ENCODE measurements at places on chromosomes 12 and 14.
A peak's percentile ranks its signal among the peaks of the same experiment; 100 is the strongest.

DNA sequence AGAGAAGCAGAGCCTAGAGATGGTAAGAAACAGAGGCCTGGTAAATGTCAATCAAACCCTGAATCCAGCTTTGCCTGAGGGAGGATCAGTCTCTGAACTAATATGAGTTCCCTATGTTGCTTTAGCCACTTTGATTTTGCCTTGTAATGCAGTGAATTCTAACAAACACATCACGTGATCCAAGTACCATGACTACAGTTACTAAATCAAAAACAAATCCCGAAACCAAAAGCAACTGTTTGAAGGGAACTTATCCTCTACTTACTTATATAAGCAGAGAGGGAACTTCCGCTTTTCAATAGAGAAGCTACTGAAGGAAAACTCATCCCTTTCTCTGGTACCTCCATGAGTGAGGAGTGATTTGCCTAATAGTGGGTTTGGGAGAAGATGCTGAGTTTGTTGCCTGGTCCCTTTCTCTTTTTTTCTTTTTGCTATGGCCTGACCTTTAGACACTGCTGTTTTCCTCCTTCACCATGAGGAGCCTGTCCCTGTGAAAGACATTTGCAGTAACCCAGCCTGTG is 7.7 kb upstream of the PPTC7 start:
- DNase-seq, result peak; percentile 7

GRCh38 chr14:54728700-54729527 is 162.0 kb downstream of the SAMD4A start:
- DNase-seq, result no peak

DNA sequence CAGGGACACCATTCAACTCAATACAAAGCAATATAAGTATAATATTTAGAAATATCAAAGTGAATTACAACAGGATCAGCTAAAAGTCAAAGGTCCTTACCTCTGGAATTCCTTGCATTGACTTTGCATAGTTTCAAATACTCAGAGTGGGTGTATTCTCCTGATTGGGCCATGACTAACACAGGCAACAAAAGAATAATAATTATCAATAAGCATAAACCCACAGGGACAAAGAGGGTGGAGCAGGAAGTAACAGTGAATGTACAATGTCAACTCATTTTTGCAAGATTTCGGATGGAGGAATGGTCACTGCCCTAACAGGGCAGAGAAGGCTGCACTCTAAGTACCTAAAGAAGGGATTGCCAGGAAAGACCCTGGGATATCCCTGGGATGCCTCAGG is 207.5 kb downstream of the PAX9 start:
- DNase-seq, result no peak

DNA sequence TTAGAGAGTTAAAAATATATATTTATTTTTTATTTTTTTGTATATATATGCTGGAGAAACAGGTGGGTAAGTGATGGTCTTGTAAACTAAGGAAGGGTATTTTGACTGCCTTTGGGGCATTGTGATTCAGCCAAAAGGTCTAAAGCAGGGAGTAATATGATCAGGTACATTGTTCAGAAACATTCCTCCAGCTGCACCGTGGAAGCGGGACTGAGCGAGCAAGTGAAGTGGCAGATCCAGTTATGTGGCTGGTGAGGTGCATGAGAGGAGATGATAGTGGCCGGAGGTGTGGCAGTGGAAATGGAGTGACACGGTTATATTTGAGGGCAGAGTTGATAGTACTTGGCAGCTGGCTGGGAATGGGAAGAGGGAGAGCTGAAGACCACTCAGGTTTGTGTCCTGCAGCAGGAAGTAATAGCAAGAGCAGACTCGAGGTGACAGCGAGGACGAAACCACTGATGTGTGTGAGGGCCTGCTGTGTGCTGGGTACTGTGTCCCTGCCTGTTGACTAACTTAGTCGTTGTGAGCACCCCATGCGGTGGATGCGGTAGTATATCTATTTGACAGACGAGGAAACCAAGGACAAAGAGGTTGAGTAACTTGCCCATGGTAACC is 39.2 kb downstream of the EID3 start:
- DNase-seq, result no peak

DNA sequence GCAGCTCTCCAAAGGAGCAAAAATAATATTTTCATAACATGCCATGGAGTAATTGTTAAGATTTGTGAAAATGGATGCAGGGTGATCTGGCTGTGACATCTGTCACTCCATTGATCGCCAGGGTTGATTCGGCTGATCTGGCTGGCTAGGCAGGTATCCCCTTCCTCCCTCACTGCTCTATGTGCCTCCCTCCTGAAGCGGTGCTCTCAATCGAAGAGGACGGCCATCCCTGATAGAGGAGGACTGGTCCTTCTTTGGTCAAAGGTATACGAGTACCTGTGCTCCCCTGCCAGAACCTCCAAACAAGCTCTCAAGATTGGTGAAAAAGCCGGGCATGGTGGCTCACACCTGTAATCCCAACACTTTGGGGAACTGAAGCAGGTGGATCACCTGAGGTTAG is 47.9 kb downstream of the VCPKMT start:
- no peak for DNase-seq

- DNase-seq, result no peak
Measured at GRCh38 chr12:2082321-2082720, 29.5 kb downstream of the CACNA1C start.
